Fibroblast of the aortic adventitia (primary cell): ENCODE measurements at places on chromosomes 7 and 10. TPM values are rescaled to one million over a fixed set of nuclear protein-coding genes. Genes with fewer than 3 reads are reported as not detected.

The RBM17 gene
- 41.8 and 68.9 TPM in 2 replicates for total RNA-seq

The IDI2 gene
- total RNA-seq = not detected in 2 replicates

The TUBB8 gene
- total RNA-seq = not detected in 2 replicates

The PIK3CG gene
- 0.08 TPM in 1 of 2 replicates, not detected in the other for total RNA-seq

The STEAP1B gene
- 2.5 and 38.6 TPM in 2 replicates for total RNA-seq

The TRA2A gene
- total RNA-seq = 34.8 and 48.0 TPM in 2 replicates

The CHN2 gene
- 0.81 and 3.6 TPM in 2 replicates for total RNA-seq

The ACTR3C gene
- 0.54 TPM in 1 of 2 replicates, not detected in the other for total RNA-seq

The MYPN gene
- total RNA-seq = 0.08 and 1.7 TPM in 2 replicates

The MPLKIP gene
- total RNA-seq = 9.6 and 18.2 TPM in 2 replicates

The SEM1 gene
- total RNA-seq = 37.6 and 119 TPM in 2 replicates

The SLC39A12 gene
- not detected in 2 replicates for total RNA-seq

The SLC18A3 gene
- total RNA-seq = not detected in 2 replicates

The KLLN gene
- 0.99 and 2.0 TPM in 2 replicates for total RNA-seq

The SUPV3L1 gene
- total RNA-seq = 31.0 and 67.4 TPM in 2 replicates

The CYP2E1 gene
- 0.36 and 0.82 TPM in 2 replicates for total RNA-seq

The PYROXD2 gene
- total RNA-seq = 6.5 and 10.2 TPM in 2 replicates

The RSPH10B2 gene
- not detected in 2 replicates for total RNA-seq

The CDK14 gene
- 26.7 and 44.8 TPM in 2 replicates for total RNA-seq

The ARPC1A gene
- total RNA-seq = 85.0 and 253 TPM in 2 replicates

The HDAC9 gene
- 40.6 and 55.0 TPM in 2 replicates for total RNA-seq

The POU6F2 gene
- not detected in 2 replicates for total RNA-seq

The PPP1R17 gene
- not detected in 2 replicates for total RNA-seq

The PLEKHS1 gene
- total RNA-seq = not detected in 2 replicates

The CH25H gene
- total RNA-seq = 2.2 TPM in 1 of 2 replicates, not detected in the other

The HEPACAM2 gene
- total RNA-seq = not detected in 2 replicates

The CABCOCO1 gene
- 3.4 and 6.2 TPM in 2 replicates for total RNA-seq

The FAM25G gene
- not detected in 2 replicates for total RNA-seq
